Suprapubic skin (tissue), 4 donors: ENCODE measurements at places on chromosomes 13 and 19.

DNA sequence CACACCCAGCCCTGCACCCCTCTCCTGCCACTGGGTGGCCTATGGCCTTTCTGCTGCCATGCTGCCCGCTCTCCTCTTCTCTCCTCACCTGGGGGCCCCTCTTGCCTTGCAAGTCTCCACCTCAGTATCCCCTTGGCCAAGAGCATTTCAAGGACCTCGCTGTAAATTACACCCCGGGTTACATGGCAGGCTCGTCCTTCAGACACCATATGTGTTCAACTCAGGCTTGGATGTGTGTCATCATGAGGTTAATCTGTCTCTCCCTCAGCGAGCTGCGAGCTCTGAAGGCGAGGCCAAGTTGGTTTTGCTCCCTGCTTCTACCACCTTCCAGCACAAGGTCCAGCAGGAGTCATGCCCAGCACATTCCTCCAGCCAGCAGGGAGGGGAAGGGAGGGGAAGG is 74.8 kb upstream of the TM9SF2 start:
- no peak for DNase-seq

DNA sequence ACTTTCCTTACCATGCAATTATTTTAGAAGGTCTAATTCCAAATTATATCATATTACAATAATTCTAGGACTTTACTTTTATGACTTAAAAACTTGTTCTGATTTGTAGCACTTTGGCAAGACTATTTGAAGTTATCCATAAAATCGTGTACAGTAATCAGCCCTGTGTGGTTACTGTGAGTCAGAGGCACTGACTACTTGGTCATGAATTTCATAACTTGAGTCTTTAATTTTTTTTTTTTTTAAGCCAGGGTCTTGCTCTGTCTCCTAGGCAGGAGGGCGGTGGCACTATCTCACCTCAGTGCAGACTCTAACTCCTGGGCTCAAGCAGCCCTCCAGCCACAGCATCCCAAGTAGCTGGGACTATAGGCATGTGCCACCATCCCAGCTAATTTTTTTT is 1319.2 kb upstream of the SLC10A2 start:
- DNase-seq, result no peak

GRCh38 chr19:8240274-8241229 is 31.4 kb downstream of the CERS4 start:
- DNase-seq, result peak; percentile 87

DNA sequence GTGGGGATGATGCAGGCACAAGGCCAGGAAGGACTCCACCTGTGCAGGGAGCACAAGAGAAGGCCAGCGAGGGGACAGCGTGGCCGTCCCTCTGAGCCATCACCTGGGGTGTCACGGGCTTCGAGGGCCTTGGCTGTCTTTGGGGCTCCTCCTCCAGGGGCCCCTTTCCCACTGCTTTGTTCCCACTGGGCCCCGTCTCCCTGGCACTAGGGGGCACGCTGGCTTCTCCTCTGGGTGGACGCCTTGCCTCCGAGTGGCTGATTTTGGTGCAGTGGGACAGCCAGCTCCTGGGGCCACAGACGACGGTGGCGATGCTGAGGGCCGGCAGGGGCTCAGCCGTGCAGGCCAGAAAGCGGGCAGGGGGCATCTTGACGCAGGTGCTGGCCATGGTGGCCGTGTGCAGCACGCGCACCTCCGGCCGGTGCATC is 43.2 kb upstream of the GRTP1 start:
- peak; percentile 51 for DNase-seq

DNA sequence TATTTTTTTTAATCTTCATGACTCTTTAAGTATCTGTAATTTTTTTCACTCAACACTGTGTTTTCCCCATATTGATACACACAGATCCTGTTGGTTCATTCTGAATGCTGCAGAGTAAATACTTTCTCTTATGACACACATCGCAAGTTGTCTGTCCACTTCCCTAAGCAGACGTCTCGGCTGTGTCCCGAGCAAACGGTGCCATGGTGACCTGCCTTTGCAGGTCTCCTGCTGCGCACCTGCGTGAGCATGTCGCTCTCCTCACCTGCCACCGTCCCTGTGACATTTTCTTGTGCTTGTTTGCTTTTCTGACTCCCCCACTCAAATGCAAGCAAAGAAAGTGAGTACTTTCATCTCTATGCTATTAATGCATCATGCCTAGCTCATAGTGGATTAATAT is 57.8 kb downstream of the CCDC70 start:
- DNase-seq, result no peak

- peak; percentile 85 for DNase-seq
Measured at GRCh38 chr13:30422054-30422839, at the start of gene UBE2L5. Gene UBE2L5, plus strand, starts transcription at chr13:30422493. Its CDS starts 5,498 bp downstream, at chr13:30427991.

DNA sequence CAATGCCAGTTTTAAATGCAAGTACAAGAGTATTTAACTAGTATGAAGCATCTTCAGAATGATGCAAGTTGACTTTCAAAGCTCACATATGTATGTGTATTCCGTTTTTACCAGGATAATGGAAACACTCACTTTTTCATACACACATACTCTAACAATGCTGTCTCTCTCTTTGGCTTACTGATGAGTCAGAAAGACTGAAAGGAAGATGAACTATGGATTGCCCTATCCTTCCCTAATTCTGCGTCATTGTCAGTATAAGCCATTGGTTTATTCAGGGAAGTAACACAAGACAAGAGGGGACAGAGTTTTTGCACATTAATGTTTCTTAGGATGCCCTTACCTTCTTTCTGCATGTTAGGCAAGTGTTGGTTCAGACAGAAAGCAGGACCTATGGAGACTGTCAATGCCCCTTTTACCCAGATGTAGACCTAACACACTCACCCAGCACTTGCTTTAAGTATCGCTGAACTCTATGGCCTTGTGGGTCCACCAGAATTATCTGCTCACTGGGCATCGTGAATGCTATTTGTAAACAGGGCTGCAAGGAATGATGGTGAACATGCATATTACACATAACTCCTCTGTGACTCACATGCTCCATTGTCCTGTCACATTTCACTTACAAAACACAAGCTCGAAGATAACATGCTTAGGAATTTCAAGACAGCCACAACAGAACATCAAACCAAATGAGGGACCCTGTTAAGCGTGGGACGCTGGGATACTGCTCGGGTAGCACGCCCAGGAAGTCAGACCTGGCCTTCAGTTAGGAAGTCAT is 10.0 kb upstream of the OXGR1 start:
- DNase-seq, result no peak

- DNase-seq, result no peak
Measured at GRCh38 chr13:109058087-109058486, 428.7 kb downstream of the MYO16 start.

GRCh38 chr13:107342747-107343146 is 774.8 kb upstream of the ARGLU1 start:
- no peak for DNase-seq

DNA sequence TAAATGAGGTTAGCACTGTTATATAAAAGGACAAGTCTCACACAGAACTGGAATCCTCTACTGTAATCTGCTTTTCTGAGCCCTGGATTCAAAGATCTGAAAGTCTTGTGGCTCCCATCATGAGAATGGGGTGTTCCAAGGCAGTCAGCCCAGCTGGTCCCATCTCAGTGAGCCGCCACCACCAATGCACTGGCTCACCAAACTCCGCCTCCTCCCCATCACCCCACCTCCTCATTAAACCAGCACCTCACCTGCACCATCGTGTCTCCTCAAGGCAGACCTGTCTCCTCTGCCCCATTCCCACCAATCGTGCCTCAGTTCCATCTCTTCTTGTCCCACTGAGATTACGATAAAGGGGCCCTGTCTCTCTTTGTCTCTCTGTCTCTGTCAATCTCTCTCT is 166.7 kb downstream of the USP12 start:
- DNase-seq, result peak; percentile 26

GRCh38 chr13:49954674-49955455 is 18.7 kb upstream of the SPRYD7 start:
- DNase-seq, result no peak

GRCh38 chr13:75804054-75804453 is 167.9 kb downstream of the LMO7 start:
- DNase-seq, result no peak
